ENCODE measurements at places on chromosomes 7 and 10.

DNA sequence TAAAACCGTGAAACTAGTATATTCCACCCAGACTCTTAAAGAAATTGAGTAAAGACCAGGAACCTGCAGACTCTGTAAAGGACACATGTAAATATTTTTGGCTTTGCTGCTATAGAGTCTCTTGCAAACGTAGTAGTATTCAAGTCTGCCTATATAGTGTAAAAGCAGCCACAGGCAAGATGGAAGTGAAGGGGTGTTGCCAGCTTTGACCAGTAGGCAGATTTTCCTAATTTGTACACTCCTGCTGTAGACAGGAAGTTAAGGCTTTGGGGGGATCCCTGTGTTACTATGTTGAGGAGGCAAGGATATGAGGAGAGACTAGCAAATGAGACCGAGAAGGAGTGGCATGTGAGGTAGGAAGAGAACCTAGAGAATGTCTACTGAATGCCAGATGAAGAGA is 27.7 kb downstream of the WAC start:
- no peak overlapping the region for H3K27ac ChIP-seq
- no peaks in the 10 kb centered on the region for H3K27me3 ChIP-seq
- H3K4me1 ChIP-seq = peaks cover 36% of the 10 kb centered on the region
- peaks cover 10% of the 10 kb centered on the region for H3K36me3 ChIP-seq
- no peak for DNase-seq
- H3K4me3 ChIP-seq = no peak overlapping the region

DNA sequence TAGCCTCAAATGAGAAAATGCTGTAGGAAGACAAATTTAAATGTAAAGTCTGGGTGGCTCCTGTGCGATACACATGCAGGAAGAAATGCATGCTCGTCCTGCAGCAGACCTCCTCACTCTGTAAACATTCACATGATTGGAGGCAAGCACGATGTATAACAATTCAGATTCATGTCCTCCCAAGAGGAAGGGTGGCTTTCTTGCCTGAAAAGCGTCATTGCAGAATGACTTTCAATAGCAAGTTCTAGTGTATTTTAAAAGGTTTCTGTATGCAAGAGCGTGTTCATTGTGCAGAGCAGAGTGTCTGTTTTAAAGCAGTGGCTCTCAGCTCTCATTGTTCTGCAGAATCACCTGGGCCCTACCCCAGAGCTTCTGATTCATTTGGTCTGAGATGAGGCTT is 170.3 kb upstream of the CELF2 start:
- H3K36me3 ChIP-seq = no peaks in the 10 kb centered on the region
- H3K27me3 ChIP-seq = peaks cover 9% of the 10 kb centered on the region
- H3K4me3 ChIP-seq = no peak overlapping the region
- H3K4me1 ChIP-seq = no peaks in the 10 kb centered on the region

GRCh38 chr7:27165089-27165995 is at the start of gene HOXA9:
TSS of gene HOXA9 (minus strand) at chr7:27165537. CDS start at chr7:27165457, 80 bp downstream.
- no peak for DNase-seq
- peaks cover 28% of the 10 kb centered on the region for H3K4me1 ChIP-seq
- H3K36me3 ChIP-seq = peaks cover 3% of the 10 kb centered on the region
- H3K27me3 ChIP-seq = peaks cover 69% of the 10 kb centered on the region
- H3K4me3 ChIP-seq = peak within 1 kb of the TSS; percentile 67

- no peaks in the 10 kb centered on the region for H3K27me3 ChIP-seq
- peaks cover 38% of the 10 kb centered on the region for H3K4me1 ChIP-seq
- H3K36me3 ChIP-seq = peaks cover under 1% of the 10 kb centered on the region
- DNase-seq = peak; percentile 8
- H3K4me3 ChIP-seq = peak overlapping the region; percentile 74
- peak overlapping the region; percentile 16 for H3K27ac ChIP-seq
Observed at GRCh38 chr10:29646238-29646902, 11.6 kb upstream of the SVIL start.

DNA sequence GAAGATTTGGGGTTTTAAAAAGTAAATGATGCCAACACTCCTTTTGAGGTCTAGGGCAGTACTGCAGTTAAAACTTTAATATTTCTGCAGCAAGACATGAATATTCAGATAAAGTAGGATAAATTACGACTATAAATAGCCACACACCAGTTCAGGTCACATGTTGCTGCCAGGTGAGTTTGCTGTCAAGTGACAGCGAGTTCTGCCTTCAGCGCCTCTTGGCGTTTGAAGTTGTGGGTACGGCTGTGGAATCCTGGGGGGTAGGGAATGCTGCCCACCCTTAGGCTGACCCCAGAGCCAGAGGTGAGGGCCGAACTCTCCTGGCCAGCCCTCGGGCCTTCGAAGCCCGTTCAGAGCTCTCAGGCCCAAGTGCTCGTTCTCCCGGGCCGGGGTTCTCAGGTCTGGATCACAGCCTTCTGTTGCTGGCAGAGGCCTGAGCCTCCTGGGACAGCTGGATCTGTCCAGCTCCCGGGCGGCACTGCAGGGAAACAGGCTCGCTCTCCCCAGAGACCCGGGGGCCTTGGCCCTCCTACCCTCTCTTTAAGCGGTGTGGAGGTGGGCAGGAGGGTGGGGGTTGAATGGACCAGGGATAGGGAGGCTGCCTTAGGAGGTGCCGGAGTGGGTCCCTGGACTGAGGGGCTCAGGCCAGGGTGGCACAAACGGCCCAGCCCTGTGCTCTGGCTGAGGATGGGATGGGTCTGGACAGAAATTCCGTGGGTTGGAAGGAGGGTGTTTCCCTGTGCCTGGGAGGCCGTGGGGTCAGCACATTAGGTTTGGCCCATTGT is 5.4 kb downstream of the BRI3 start:
- no peaks in the 10 kb centered on the region for H3K27me3 ChIP-seq
- H3K4me3 ChIP-seq = no peak overlapping the region
- no peaks in the 10 kb centered on the region for H3K36me3 ChIP-seq
- DNase-seq = no peak

GRCh38 chr7:14045651-14046050 is 56.2 kb upstream of the ETV1 start:
- H3K4me3 ChIP-seq = no peak overlapping the region
- no peak for DNase-seq
- no peaks in the 10 kb centered on the region for H3K27me3 ChIP-seq
- H3K4me1 ChIP-seq = no peaks in the 10 kb centered on the region
- H3K27ac ChIP-seq = no peak overlapping the region

Data from activated T-cell treated with anti-CD3 and anti-CD28 coated beads, Interleukin-2, amount 50 U/mL, for 72 hours (primary cell).